ENCODE measurements at places on chromosomes 7 and 10. TPM values are rescaled to one million over a fixed set of nuclear protein-coding genes. Genes with fewer than 3 reads are reported as not detected.

PPP1R3C gene
- total RNA-seq = 30.0 TPM

DIP2C gene
- 26.3 TPM for total RNA-seq

RBP3 gene
- total RNA-seq = not detected

UCN3 gene
- total RNA-seq = 1.3 TPM

LRRC61 gene
- total RNA-seq = 28.3 TPM

TCAF2 gene
- total RNA-seq = 0.10 TPM

SCART1 gene
- total RNA-seq = 1.7 TPM

ACHE gene
- 5.1 TPM for total RNA-seq

ADCY1 gene
- total RNA-seq = 11.3 TPM

CCDC146 gene
- total RNA-seq = 14.8 TPM

FERD3L gene
- total RNA-seq = not detected

RHBDD2 gene
- total RNA-seq = 62.9 TPM

PRSS37 gene
- not detected for total RNA-seq

GPR26 gene
- total RNA-seq = not detected

ECHDC3 gene
- total RNA-seq = 2.4 TPM

LLCFC1 gene
- not detected for total RNA-seq

MSS51 gene
- 4.2 TPM for total RNA-seq

TMEM139 gene
- 5.1 TPM for total RNA-seq

EZH2 gene
- total RNA-seq = 57.6 TPM

SUV39H2 gene
- 38.4 TPM for total RNA-seq

GNAT3 gene
- not detected for total RNA-seq

LMOD2 gene
- total RNA-seq = not detected

KLLN gene
- 0.87 TPM for total RNA-seq

ZNF804B gene
- not detected for total RNA-seq

KAZALD1 gene
- total RNA-seq = 1.3 TPM

CYP2C9 gene
- 0.34 TPM for total RNA-seq

EEPD1 gene
- total RNA-seq = 11.3 TPM

NOBOX gene
- not detected for total RNA-seq

GBX1 gene
- total RNA-seq = 2.1 TPM

GBF1 gene
- 52.3 TPM for total RNA-seq

CRPPA gene
- total RNA-seq = 3.8 TPM

BLVRA gene
- total RNA-seq = 22.4 TPM

KCNIP2 gene
- total RNA-seq = 5.5 TPM

KRIT1 gene
- total RNA-seq = 51.6 TPM

C10orf62 gene
- total RNA-seq = 0.96 TPM

MEOX2 gene
- 0.20 TPM for total RNA-seq

SKAP2 gene
- 42.8 TPM for total RNA-seq

OPN1SW gene
- not detected for total RNA-seq

SH2D4B gene
- 0.12 TPM for total RNA-seq

MUC12 gene
- total RNA-seq = 0.31 TPM

Data from progenitor cell of endocrine pancreas (in vitro differentiated cells).